Ureter (tissue), 1 donor: ENCODE measurements at places on chromosomes 5 and 9.
A peak's percentile ranks its signal among the peaks of the same experiment; 100 is the strongest.

DNA sequence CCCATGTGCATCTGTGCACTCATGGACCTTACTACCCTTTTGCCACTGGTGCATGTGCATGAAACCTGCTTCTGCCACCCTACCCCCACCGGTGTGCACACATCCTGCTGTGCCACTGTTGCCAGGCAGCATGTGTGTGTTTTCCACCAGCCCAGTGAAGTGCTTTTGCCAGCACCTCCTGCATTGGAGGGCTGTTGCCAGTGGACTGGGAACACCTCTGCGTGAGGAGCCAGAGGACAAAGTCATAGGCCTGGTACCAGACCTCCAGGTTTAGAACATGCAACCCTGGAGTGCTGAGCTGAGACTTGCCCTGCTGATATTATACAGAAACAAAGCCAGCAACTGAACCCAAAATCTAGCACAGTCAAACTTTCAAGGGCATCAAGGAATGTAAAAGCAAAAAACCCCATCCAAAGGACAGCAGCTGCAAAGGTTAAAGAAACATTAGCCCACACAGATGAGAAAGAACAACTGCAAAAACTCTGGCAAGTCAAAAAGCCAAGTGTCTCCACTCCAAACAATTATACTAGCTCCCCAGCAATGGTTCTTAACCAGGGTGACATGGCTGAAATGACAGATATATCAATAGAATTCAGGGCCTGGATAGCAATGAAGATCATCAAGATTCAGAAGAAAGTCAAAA lies 70.6 kb upstream of the PTPN3 start:
- DNase-seq, result no peak

- DNase-seq, result no peak
Observed at GRCh38 chr9:108784998-108785397, 70.8 kb downstream of the ACTL7B start.

- no peak for DNase-seq
Observed at GRCh38 chr5:181281077-181281983, 20.4 kb upstream of the TRIM52 start.

- DNase-seq, result no peak
Observed at GRCh38 chr5:148898413-148899075, 72.1 kb downstream of the ADRB2 start.

DNA sequence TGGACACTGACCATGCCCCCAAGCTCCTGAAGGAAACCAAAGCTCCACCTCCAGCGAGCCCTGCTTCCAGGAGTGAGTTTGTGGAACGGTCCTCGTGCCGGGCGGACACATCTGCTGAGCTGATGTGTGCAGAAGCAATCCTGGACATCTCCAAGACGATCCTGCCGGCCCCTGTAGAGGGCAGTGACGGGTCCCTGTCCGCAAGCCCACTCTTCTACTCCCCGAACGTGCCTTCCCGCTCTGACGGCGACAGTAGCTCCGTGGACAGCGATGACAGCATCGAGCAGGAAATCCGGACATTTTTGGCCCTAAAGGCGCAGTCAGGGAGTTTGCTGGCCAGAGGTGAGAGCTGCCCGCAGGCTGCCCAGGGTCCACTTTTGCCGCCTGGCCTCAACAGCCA lies 6.2 kb downstream of the PPP1R26 start:
- no peak for DNase-seq

DNA sequence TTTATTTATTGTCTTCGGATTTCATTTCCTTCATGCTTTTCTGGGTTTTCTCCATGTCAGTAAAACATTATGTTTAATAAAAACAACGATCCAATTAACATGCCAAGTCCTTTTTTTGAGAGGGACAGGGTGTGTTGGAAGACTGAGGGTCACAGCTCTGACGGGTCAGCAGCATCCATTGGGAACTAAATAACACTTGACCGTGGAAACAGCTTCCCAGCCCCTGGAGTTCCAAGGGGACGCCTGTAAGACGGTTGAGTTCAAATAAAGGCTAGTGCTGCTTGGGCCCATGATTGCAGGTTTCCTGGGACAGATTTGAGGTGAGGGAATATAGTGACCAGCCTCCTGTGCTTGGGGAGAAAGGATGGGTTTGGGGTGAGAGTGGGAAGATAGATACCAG lies 30.4 kb upstream of the NEURL1B start:
- DNase-seq, result no peak

- DNase-seq, result peak; percentile 67
Observed at GRCh38 chr5:1174122-1174936, 27.1 kb upstream of the SLC6A19 start.

DNA sequence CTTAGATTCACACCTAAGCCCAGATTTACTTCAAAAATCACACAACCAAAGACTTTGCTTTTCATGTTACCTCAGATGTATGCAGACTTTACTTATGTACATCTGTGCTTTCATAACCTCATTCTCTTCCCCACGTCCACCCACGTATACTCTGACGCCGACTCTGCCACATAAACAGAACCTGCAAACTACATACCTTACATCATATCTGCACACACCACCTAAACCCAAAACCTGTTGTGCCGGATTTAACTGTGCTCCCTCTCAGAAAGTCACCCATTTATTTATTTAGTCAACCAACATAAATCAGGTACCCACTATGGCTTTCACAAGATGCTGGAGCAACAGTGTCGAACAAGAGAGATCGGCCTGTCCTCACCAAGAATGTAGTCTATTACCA lies 1.0 kb upstream of the DPYSL3 start:
- DNase-seq, result no peak

GRCh38 chr9:116377179-116377798 lies 223.7 kb downstream of the PAPPA start:
- DNase-seq, result no peak

- DNase-seq, result peak; percentile 75
Observed at GRCh38 chr9:68437785-68438184, 81.4 kb downstream of the PGM5 start.

GRCh38 chr5:66860199-66860975 lies 264.2 kb downstream of the MAST4 start:
- DNase-seq, result no peak

DNA sequence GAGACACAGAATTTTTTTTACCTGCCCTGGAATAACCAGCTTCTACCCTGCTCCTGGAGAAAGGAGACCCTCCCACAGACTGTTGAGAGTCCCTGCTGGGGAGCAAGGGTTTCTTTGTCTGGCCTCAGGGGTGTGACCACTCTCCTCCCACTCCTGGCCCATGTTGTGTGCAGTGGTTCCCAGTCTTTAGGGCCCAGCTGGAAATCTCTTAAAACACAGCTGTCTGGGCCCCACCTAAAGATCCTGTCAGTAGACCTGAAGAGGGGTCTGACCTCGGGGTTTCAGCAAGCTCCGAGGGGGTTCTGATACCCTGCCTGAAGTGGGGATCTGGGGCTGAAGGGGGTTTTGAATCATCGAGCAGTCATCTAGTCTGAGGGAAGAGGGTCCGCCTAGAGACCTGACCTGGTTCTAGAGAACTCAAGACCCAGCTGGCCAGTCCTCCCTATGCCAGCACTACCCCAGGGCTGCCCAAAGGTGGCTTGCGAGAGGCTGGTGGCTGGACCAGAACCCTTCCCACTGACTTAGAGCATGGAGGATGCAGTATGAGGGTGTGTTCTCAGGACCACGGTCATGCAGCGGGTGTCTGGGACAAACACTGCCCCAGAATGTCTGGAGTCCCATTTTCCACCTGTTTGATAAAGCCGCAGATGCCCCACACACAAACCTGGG lies 8.1 kb upstream of the UNC5A start:
- no peak for DNase-seq

DNA sequence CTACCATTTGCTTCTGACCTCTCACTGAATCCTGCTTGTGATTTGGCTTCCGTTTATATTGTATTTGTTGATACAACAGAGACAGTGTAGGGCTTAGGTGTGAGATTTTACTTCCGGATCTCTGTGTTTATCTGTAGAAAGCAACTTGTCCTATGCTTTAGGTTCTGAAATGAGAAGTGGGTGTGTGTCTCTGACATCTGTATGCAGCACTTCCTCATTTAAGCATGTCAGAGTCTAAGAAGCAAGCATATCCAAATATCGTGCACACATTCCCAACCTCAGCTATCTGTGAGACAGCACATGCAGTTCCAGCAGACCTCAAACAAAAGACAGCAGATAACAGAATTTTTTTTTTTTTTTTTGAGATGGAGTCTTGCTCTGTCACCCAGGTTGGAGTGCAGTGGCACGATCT lies 16.3 kb downstream of the KLF9 start:
- DNase-seq, result no peak

GRCh38 chr5:97636766-97637165 lies 453.7 kb upstream of the RIOK2 start:
- no peak for DNase-seq

DNA sequence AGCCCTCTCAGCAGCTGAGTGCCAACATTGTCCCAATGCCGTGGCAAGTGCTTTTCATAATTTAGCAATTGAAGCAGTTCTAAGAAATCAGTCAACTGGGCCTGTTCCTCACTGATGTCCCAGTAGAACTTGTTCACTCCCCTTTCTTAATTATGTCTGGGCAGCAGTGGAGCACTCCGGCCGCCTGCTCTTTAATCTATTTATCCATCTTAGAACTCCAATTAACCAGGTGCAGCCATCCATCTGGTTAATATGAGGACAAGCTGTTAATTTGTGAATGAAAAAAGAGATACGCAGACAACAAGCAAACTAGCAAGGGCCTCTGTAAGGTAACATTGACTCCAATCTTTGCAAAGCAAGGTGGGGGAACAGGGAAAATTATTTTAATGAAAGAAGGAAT lies 39.4 kb downstream of the MAT2B start:
- DNase-seq, result no peak

DNA sequence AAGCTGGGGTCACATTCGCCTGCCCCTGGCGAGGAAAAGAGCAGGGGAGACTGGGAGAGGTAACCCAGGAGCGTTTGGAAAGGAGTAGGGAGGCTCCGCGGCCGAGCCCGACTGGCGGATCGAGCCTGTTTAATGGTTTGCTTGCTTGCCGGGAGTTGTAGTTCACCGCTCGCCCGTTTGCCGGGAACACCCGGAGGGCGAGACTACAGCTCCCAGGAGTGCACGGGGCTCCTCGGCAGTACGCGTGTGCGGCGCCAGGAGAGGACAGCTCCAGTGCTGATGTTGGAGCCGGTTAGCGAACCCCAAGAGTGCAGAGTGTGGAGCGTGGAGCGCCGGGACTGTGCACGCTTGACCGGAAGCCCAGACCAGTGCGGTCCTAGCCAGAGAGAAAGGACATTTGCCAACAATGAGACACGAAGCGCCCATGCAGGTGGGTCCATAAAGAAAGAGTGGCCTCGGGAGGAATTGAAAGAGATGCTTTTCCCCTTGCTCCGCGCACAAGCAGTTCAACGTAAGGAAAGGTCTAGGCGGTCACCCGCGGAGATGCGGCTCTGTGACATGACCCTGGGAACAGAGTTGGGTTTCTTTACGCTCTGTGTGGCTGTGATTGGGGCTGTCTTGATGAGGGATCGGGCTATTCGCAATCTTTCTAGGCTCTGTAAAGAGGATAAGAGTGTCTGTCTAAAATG lies at the start of gene RAB3C:
TSS of gene RAB3C (plus strand) at position 273 of the 689 bp plus-strand sequence. CDS start at position 407, 134 bp downstream.
- peak; percentile 85 for DNase-seq

DNA sequence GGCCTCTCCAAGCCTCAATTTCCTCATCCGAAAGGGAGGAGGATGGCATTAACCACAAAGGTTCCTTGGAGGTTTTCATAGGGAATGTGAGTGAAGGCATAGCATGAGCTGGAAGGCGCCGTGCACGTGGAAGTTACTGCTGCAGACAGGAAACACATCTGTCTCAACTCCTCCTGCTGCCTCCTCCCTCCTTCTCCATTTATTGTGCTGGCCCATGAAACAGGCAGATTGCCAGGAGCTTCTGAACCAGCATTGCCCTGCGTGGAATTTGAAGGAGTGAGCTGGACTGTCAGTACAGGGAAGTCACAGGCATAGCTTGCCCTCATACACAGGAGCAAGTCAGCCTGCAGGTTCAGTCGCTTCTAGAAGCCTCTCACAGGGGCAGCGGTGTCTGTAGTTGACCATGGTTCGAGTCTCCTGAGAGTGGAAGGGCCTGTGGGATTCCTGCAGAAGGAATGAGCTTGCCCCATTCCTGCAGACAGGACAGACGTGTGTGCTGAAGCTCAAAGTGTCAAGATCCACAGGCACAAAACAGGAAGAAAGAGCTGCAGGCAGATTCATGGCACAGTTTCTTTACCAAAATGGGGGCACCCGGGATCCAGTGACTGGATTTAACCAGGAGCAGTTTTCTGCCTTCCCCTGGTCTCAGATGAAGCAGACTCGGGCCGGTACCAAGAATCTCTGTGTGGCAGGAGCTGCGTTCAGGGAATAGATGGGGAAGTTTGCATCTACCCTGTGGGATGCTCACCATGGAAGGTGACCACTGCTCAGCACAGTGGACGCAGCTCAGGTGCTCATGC lies 48.7 kb upstream of the CTSL start:
- DNase-seq, result peak; percentile 70

- DNase-seq, result no peak
Observed at GRCh38 chr5:124456249-124456648, 290.2 kb downstream of the ZNF608 start.

GRCh38 chr5:68189171-68189570 lies 26.4 kb upstream of the PIK3R1 start:
- no peak for DNase-seq

DNA sequence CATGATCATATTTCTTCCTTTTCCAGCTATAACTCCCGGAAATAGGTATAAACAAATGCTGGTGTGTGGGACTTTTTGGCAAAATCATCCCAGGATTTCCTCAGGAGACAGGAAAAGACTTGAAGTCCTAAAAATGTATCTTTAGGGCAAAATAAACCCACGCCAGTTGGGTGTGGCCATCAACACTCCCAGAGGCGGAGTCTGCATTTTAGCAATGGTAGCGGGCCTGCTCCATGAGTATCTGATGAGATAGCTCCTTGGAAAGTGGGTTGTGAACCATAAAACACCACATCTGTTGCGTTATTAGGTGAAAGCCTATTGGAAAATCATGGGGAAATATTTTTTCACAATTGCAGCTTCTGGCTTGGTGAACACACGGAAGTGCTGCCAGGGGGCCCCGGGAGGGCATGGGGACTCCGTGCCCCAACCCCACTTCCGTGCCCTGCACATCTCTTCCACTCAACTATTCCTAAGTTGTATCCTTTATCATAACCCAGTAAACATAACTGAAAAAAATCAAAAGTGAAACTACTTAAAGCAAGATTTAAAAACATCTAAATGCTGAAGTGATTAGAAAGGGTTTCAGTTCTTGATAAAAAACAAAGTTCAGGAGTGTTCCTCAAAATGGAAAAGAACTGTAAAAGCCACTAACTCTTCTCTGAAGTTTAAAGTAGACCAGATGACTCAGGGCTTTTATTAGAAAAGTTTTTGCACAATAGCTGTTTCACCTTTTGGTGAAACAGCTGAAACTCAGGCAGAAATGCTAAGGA lies 111.2 kb downstream of the LRRC70 start:
- DNase-seq, result no peak

DNA sequence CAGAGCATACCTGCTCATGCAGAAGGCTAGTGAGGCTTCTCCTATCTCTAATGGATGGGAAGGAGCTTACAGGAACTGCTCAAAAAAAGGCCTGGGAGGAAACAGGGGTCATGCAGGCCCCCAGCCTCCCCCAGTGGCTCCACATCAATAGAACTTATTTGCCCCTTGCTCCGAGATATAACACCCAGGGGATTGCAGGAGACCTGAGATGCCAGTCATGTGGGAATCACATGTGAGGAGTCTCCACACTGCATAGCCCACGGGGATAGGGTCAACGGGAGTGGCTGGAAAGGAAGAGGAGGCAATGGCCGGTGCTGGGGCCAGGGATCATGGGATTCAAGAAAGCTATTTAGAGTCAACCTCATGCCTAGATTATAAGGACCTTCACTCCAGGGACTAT lies 76.2 kb downstream of the NRG2 start:
- no peak for DNase-seq

- DNase-seq, result no peak
Observed at GRCh38 chr9:123465304-123465703, 109.3 kb downstream of the CRB2 start.

- DNase-seq, result no peak
Observed at GRCh38 chr9:16282216-16282615, 588.3 kb downstream of the BNC2 start.

- DNase-seq, result no peak
Observed at GRCh38 chr5:119270121-119270565, 85.7 kb upstream of the TNFAIP8 start.
